GM23248 (cell line): ENCODE measurements at places on chromosomes 7 and 10. TPM values are rescaled to one million over a fixed set of nuclear protein-coding genes. Genes with fewer than 3 reads are reported as not detected.

CCDC172 gene
- polyA plus RNA-seq = not detected in 2 replicates

GSTO2 gene
- polyA plus RNA-seq = 2.2 TPM in 2 replicates

GRCh38 chr7:537911-538634, 18.4 kb upstream of the PDGFA start:
- peak; percentile 91 for DNase-seq
- H3K27ac ChIP-seq = no peak overlapping the region
- H3K4me1 ChIP-seq = peaks cover 28% of the 10 kb centered on the region
- no peaks in the 10 kb centered on the region for H3K36me3 ChIP-seq

- H3K36me3 ChIP-seq = no peaks in the 10 kb centered on the region; the same call in 1 of the 2 replicates
- DNase-seq = peak; percentile 73
- H3K27ac ChIP-seq = no peak overlapping the region
- H3K27me3 ChIP-seq = no peaks in the 10 kb centered on the region
- H3K4me3 ChIP-seq = no peak overlapping the region
Observed at GRCh38 chr7:47501406-47501805, 80.5 kb downstream of the TNS3 start.

DNA sequence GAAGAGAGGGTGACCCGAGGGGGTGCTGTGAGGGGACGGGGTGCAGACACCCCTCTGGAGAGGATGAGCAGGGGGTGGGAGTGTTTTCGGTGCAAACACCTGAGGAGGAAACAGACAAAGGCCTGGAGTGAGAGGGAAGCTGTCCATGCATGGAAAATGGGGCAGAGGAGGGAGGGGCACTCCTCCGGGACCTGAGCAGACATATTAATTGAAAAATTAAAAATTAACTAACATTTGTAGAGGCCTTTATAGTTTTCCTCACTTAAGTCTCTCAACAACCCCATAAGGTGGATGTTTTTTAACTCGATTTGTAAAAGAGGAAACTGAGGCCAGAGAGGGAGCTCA, 1.2 kb downstream of the VPS37D start:
- peak overlapping the region; percentile 76 for H3K4me3 ChIP-seq
- H3K4me1 ChIP-seq = no peaks in the 10 kb centered on the region
- no peaks in the 10 kb centered on the region for H3K36me3 ChIP-seq

DNA sequence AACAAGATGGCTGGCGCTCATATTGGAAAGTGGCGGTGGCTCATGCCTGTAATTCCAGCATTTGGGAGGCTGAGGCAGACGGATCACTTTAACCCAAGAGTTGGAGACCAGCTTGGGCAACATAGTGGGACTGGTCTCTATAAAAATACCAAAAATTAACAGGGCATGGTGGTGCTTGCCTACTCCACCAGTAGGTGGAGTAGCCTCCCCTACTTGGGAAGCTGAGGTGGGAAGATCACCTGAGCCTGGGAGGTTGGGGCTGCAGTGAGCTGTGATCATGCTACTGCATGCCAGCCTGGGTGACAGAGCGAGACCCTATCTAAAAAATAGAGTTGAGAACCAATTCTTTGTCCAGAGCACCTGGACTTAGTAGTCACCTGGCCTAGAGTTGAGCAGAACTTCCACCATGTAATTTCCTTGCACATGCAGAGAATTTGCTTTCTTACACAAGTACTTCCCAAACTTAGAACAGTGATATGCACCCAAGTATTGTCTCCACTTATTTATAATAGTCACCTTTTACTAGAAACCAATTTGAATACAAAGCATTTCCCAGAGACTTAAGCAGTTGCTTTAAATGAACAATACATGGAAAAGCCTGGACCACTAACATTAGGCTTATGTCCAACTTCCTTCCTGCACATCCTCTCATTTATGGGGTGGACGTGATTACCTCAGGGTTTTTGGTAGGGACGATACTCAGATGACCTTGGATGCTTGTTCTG, 15.9 kb downstream of the LAMB4 start:
- no peaks in the 10 kb centered on the region for H3K27me3 ChIP-seq
- H3K36me3 ChIP-seq = no peaks in the 10 kb centered on the region
- no peak overlapping the region for H3K4me3 ChIP-seq
- H3K27ac ChIP-seq = no peak overlapping the region

DNA sequence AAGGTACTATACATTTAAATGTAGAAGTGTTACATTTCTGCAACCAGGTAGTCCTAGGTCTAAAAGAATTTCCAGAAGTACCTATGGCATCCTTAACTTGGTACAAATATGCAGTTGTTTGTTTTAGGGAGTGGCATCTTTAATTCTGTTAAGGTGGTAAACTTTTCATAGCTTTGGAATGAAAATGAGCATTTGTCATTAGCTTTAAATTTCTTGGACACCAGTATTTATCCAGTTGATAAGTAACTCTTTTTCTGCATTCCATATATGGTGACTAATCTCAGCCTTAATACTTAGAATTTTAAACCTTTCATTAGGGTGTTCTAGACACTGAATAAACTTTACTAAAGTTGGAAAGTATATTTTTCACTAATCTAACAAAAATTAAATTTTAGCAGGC, 10.8 kb downstream of the SLF2 start:
- H3K27ac ChIP-seq = no peak overlapping the region
- peaks cover 74% of the 10 kb centered on the region for H3K36me3 ChIP-seq
- no peaks in the 10 kb centered on the region for H3K27me3 ChIP-seq
- no peak overlapping the region for H3K4me3 ChIP-seq
- DNase-seq = peak; percentile 18

DNA sequence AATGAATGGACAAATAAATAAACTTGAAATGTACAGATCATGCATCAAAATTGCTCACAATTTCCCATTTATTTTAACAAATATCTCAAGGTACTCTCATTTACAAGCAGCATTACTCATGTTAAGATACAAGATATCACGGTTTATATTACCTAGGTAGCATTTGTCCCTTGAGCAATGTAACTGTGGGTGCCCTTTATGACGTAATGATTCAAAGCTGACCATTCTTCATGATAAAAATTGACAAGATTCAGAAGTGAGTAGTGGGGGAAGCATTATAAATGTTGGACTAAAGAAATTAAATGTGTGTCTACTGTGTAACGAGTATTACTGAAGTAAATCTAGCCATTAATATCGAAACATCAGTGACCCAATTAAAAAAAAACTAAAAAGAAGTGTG, 68.2 kb upstream of the GRM8 start:
- no peak overlapping the region for H3K4me3 ChIP-seq
- H3K4me1 ChIP-seq = no peaks in the 10 kb centered on the region
- H3K27me3 ChIP-seq = peaks cover 14% of the 10 kb centered on the region
- H3K36me3 ChIP-seq = no peaks in the 10 kb centered on the region

VWA2 gene
- polyA plus RNA-seq = not detected in 2 replicates

- H3K36me3 ChIP-seq = no peaks in the 10 kb centered on the region
- H3K27ac ChIP-seq = peak overlapping the region; percentile 73
- DNase-seq = peak; percentile 95
Observed at GRCh38 chr7:542713-543500, 23.3 kb upstream of the PDGFA start.

GRCh38 chr10:71726580-71727104, 7.1 kb upstream of the C10orf105 start:
- DNase-seq = no peak
- H3K4me1 ChIP-seq = peaks cover 20% of the 10 kb centered on the region; the same call in 1 of the 2 replicates
- H3K27me3 ChIP-seq = no peaks in the 10 kb centered on the region
- no peak overlapping the region for H3K4me3 ChIP-seq
- no peak overlapping the region for H3K27ac ChIP-seq
- no peaks in the 10 kb centered on the region for H3K36me3 ChIP-seq

GPR15LG gene
- polyA plus RNA-seq = not detected in 2 replicates

- no peaks in the 10 kb centered on the region for H3K4me1 ChIP-seq
- H3K4me3 ChIP-seq = no peak overlapping the region
- no peaks in the 10 kb centered on the region for H3K27me3 ChIP-seq
- peaks cover 35% of the 10 kb centered on the region; the same call in 1 of the 2 replicates for H3K36me3 ChIP-seq
- no peak overlapping the region for H3K27ac ChIP-seq
- DNase-seq = no peak
Observed at GRCh38 chr7:2376351-2377154, 21.9 kb downstream of the EIF3B start.

- no peaks in the 10 kb centered on the region for H3K4me1 ChIP-seq
- no peaks in the 10 kb centered on the region for H3K27me3 ChIP-seq
- DNase-seq = no peak
- H3K36me3 ChIP-seq = no peaks in the 10 kb centered on the region
Observed at GRCh38 chr10:54368984-54369383, 432.0 kb downstream of the PCDH15 start.

GNAI1 gene
- polyA plus RNA-seq = 47.0 and 50.4 TPM in 2 replicates

GRCh38 chr10:120459185-120459584, 2.2 kb downstream of the PLPP4 start:
- H3K36me3 ChIP-seq = no peaks in the 10 kb centered on the region
- H3K4me3 ChIP-seq = no peak overlapping the region
- no peaks in the 10 kb centered on the region for H3K27me3 ChIP-seq
- DNase-seq = no peak

CD36 gene
- polyA plus RNA-seq = 0.48 and 0.53 TPM in 2 replicates

DNA sequence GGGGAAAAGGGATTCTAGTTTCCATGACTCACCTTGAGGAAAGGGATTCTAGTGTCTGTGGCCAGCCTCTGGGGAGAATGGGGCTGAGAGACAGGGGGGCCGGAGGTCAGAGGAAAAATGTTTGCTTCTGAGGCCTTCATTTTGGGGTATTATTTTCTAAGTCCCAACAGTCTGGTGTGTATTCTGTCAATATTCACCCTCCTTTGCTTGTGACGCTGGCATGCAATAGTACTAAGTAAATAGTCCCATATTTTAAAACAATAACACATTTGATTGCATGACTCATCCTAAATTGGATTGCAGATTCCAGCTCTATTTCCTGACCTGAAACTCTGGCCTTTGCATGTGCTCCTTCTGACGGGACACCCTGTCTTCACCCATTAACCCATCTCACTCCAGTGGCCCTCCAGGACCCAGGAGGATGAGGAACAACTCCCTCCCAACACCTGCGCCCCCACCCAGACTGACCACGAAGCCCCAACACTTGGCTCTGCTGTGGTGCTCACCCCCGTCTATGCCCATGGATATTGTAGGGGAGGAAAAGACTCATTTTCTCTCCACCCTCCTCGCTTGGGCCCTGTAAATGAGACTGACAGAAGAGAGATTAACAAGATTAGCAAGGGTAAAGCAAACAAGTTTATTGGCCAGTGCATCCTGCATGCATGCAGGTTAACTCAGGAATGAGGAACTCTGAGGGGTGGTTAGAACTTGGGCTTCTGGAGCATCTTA, 495.6 kb upstream of the KLF6 start:
- DNase-seq = peak; percentile 68
- no peaks in the 10 kb centered on the region for H3K27me3 ChIP-seq
- H3K36me3 ChIP-seq = no peaks in the 10 kb centered on the region

- H3K36me3 ChIP-seq = no peaks in the 10 kb centered on the region
- no peaks in the 10 kb centered on the region for H3K27me3 ChIP-seq
- DNase-seq = no peak
- no peak overlapping the region for H3K27ac ChIP-seq
- H3K4me1 ChIP-seq = peaks cover 18% of the 10 kb centered on the region
- H3K4me3 ChIP-seq = peak overlapping the region; percentile 31; the same call in 1 of the 2 replicates
Observed at GRCh38 chr10:62626079-62626478, 178.4 kb upstream of the ADO start.

C10orf53 gene
- polyA plus RNA-seq = not detected in 2 replicates

CAV1 gene
- polyA plus RNA-seq = 1,736 and 1,789 TPM in 2 replicates

SAMD8 gene
- polyA plus RNA-seq = 16.8 and 16.9 TPM in 2 replicates

GRCh38 chr10:67575532-67575931, 120.5 kb downstream of the CTNNA3 start:
- DNase-seq = no peak
- H3K36me3 ChIP-seq = no peaks in the 10 kb centered on the region
- H3K4me3 ChIP-seq = no peak overlapping the region
- no peaks in the 10 kb centered on the region for H3K4me1 ChIP-seq
- H3K27ac ChIP-seq = no peak overlapping the region

KIAA1217 gene
- 6.9 and 8.1 TPM in 2 replicates for polyA plus RNA-seq

C10orf67 gene
- 0.76 and 1.1 TPM in 2 replicates for polyA plus RNA-seq

GRM3 gene
- polyA plus RNA-seq = not detected in 2 replicates

ZNF488 gene
- 0.11 TPM in 1 of 2 replicates, not detected in the other for polyA plus RNA-seq

DNA sequence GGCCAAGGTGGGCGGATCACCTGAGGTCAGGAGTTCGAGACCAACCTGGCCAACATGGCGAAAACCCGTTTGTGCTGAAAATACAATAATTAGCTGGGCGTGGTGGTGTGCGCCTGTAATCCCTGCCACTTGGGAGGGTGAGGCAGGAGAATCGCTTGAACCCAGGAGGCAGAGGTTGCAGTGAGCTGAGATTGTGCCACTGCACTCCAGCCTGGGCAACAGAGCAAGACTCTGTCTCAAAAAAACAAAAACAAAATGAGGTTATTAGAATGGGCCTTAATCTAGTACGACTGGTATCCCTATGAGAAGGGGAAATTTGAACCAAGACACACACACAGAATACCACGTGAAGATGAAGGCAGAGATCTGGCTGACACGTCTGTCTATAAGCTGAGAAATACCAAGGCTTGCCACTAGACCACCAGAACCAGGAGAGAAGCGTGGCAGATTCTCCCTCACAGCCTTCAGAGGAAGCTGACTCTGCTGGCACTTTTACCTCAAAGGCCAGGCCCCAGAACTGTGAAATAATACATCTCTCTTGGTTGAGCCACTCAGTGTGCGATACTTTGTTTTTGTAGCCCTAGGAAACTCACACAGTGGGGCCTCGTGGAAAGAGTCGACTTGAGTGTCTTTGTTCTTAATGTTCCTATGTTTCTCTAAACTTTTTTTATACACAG, 59.6 kb downstream of the TMEM209 start:
- H3K4me3 ChIP-seq = no peak overlapping the region
- no peaks in the 10 kb centered on the region for H3K36me3 ChIP-seq
- H3K27me3 ChIP-seq = no peaks in the 10 kb centered on the region

SPDYE1 gene
- 0.28 and 0.60 TPM in 2 replicates for polyA plus RNA-seq
